ENCODE measurements at places on chromosomes 16 and 17.

GRCh38 chr16:14371778-14372431 is 258.2 kb downstream of the PARN start:
- no peak for DNase-seq

DNA sequence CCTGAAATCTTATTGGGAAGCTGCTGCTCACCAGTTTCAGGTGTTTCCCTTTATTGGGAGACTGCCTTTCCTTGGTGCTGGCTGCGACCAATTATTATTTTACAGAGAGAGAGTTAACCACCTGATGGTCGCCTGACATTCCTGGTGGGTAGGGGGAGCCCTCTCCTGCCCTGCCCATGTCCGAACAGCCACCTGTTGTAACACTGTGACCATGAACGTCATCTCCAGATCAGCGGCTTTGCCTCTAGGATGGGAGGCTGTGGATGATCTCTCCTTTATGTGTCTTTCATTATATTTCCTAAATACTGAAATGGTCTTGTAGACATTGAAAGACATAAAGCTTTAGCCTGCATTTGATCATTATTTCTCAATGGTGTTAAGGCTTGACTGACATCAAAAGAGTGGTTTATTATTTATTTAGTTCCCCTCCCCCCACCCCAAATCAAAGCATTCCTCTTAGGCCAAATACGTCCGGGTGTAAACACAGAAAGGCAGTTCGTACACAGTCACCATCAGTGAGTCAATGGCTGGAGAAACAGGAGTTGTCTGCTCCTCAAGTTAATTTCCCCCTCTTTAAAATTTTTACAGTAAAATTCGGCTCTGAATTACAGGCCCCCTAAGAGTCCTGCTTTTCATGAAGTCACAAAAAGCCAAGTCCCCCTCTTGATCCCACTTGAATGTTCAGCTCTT is 57.8 kb upstream of the CACNG5 start:
- DNase-seq, result no peak

- no peak for DNase-seq
Measured at GRCh38 chr16:65384441-65384840, 262.6 kb upstream of the CDH11 start.

DNA sequence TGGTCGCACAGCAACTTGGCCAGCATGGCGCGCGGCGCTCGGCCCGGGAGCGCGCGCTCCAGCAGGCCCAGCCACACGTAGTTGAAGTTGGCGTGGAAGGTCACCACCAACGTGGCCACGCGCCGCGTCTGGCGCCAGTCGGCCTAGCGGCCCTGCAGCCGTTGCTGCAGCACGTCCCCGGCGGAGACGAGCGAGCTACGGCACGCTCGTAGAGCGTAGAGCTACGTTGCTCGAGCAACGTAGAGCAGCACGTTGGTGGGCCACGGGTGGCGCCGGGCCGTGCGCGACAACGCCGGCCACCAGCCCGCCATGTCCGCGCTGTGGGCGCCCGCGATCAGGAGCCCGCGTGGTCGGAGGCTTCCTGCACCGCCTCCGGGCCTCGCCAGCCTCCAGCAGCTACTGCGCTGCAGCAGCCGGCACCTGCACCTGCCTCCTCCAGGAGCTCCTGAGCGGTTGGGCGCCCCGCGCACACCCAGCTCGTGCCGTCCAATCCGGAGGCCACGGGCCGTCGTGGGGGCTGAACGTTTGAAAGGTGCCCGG is 13.4 kb upstream of the SULT1A1 start:
- DNase-seq, result peak; percentile 75

DNA sequence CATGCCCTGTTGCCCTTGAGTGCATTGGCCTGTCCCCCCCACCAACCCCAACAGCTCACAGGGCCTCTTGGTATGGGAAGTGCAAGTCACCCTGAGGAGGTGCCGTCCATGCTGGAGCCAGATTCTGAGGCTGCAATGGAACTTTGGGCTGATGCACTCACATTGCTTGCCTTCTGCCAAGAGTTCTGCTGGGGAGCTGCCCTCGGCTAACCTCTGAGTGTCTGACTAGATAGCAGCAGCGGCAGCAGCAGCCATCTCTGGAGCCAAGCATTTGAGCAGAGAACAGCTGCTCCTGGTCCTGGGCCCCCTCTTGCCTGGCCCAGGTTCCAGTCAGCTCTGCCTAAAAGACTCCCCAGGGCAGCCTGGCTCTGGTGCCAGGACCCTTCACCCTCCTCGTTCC is 61.5 kb downstream of the GNAO1 start:
- DNase-seq, result no peak

- no peak for DNase-seq
Measured at GRCh38 chr17:962670-963069, 16.9 kb downstream of the NXN start.

DNA sequence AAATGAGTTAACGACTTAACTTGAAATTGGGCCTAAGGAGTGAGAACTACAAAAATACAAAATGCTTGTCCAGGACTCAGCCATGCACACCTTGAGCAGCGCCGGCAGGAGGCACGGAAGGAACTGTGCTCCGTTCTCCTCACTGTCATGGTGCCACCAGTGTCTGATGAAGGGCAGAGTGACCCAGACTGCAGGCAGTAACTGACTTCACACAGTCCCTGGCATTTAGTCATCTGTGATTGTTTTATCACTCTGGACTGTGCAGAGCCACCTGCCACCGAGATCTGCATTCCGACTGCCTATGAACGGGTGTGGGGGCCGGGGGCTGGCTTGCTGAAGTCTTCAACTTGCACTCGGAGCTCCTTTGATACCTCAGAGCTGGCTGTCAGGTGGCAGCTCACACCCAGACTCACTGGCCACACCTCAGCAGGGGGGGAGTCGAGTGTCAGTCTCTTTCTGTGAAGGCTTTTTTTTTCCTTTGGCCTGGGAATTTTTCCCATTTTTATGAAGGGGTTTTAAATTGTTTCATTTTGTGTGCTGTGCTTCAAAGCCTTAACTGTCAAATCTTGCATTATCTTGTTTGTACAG is 20.2 kb upstream of the ENDOV start:
- no peak for DNase-seq

DNA sequence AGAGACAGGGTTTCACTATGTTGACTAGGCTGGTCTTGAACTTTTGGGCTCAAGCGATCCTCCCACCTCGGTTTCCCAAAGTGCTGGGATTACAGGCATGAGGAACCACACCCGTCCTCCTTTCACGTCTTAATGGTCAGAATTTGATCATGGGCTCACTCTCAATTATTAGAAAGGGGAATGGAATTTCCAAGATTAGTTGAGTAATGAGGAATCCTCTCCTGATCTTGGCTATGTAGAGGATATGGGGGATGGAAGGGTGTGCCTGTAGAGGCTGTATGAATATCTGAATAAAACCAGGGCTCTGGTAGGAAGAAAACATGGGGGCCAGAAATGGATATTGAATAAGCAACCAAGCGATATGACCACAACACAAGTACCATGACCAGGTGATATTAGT is 25.9 kb upstream of the SMURF2 start:
- DNase-seq, result no peak

DNA sequence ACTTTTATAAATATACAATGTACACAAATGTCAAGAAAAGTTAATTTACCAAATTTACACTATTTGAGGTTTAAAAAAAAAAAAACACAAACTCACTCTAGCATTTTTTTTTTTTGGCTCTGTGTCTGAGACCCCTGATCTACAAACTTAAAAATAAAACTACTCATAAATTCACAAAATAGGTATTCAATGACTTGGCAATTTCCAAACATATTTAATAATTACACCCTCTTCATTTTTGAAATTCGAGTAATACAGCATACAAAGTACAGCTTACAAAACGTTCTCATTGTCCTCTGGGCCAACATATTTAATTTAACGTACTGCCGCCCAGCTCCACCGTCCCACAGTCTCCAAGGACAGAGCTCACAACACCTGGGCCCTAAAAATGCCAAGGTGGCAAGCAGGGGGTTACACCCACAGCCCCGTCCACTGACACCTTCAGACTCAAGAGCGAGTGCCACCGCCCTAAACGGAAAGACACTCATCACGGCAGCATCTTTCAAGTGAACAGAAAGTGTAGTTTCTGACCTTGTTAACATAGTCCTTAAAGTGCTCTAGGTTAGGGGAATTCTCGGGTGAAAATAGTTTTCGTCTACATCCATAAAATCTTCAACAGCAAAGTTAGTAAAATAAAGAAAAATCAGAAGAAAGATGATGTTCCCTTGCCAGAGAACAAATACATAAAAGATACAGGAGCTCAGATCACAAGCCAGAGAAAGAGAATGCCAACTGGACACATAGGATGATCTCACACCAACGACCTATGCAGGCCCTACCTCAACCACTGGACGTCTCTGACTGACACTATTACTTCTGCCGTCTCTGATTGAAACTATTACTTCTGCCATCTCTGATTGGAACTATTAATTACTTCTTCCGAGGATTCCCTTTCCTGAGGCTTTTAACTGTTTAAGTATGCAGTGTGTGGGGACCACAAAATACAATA is 4.2 kb downstream of the ADCY9 start:
- DNase-seq, result no peak

DNA sequence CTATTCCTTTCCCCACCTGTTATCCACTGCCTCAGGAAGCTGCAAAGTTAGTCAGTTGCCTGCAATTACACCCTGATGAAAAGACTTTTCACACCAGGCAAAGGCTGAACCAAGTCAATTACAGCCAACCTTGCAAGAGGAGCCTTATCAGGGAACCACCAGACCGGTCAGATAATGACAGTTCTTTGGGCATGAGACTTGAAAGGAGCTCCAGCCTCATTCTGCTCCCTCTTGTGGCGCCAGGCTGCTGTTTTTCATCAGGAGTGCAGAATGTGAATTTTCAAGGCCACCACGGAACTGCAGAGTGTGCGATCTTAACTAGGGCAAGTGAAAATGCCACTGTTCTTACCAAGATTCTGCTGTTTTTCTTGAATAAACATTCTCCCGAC is 22.5 kb downstream of the DNAI2 start:
- peak; percentile 62 for DNase-seq

GRCh38 chr16:86355531-86355930 is 154.8 kb upstream of the FOXF1 start:
- no peak for DNase-seq

DNA sequence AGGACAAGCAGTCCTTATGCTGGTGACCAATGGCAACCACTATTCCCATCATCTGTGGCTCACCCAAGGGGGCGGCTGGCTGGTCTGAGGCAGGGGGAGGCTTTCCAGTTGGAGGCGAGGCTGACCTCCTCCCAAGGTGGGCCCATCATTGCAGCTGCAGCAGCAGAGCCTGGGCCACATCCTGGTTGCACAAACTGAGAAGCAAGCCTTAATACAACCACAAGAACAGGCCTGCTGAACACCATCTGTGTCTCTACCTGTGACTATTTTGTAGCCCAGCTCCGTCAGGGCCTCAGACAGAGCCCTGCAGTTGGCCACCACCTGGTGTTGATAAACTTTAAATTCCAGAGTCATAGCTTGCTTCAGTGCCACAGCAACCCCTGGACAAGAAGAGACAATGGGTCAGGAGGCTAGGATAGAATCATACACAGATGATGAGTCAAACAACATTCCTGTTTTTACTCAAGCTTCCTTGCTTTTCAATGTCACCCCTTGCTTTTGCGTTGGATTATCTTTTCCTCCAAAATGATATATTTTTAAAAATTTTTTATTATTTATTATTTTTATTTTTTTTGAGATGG is 17.9 kb downstream of the SMCR8 start:
- DNase-seq, result no peak

GRCh38 chr17:3003296-3004149 is 59.9 kb downstream of the OR1D5 start:
- DNase-seq, result no peak

- peak; percentile 9 for DNase-seq
Measured at GRCh38 chr16:57639172-57639887, 10.9 kb downstream of the ADGRG1 start.

DNA sequence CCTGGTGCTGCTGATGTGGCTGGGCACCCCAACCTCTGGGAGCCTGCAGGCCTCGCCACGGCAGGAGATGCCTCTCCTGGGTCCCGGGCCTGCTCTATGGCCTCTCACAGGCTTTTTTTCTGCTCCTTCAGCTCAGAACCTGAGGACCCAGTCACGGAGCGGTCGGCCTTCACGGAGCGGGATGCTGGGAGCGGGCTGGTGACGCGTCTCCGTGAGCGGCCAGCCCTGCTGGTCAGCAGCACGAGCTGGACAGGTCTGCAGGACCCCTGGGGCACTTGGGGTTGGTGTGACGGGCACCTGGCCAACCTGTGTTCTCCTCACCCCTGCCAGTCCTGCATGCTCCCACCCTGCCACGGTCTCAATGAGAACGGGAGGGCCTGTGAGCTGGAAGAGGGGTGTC is 7.0 kb downstream of the ALG1 start:
- no peak for DNase-seq

DNA sequence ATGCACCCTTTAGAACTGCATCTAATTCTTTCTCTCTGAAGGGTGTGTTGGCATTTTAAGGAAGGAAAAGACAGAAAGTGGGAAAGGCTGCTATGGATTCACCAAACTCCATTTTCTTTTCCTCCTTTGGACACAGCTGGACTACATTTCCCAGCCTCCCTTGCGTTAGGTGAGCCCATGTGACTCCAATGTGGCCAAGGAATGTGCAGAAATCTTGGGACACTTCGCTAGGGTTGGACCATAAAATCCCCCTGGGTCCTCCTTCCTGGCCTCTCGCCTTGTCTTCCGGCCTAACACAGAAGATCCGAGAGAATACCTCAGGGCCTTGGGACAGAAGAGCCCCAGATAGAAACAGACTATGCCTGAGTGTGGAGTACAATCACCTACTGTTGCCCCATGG is 56.3 kb downstream of the ABCC12 start:
- no peak for DNase-seq

DNA sequence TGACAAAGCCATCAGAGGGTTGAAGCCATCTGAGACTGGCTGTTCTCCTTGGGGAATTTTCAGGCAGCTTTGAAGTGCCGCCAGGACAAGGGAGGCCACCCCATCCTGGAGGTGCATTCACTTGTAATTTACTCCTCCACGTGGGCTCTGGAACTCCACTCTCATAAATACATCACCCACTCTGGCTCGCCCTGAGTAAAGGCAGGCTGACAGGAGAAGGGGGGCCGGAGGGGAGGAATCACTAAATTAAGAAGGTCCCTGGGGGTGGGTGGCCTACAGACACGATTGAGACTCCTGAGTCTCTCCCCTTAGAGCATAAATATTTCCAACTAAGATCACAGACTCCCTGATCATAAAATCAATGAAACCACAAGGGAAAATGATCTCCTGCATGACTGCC is 56.3 kb upstream of the HNF1B start:
- DNase-seq, result no peak

DNA sequence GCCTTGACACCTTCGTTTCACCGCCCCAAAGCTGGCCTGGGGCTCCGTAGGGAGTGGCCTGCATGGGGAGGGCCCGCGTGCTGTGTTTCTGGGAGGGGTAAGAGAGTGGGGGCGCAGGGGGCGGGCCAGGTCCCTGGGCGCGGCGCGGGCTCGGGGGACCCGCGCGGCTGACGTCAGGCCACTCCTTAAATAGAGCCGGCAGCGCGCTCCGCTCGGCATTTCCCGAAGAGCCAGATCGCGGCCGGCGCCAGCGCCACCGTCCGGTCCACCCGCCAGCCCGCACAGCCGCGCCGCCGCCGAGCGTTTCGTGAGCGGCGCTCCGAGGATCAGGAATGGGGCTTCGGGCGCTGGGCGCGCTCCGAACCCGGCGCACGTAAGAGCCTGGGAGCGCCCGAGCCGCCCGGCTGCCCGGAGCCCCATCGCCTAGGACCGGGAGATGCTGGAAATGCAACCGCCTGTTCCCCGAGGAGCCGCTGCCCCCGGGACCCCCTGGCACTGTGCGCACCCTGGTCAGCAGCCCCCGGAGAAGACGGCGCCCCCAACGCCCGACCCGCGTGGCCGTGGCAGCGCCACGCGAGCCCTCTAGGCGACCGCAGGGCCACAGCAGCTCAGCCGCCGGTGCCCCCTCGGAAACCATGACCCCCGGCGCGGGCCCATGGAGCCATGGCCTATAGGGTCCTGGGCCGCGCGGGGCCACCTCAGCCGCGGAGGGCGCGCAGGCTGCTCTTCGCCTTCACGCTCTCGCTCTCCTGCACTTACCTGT is at the start of gene HS3ST2:
Gene HS3ST2 (plus strand): TSS at position 215 of the 763 bp plus-strand sequence. CDS start 449 bp downstream, at position 664.
- DNase-seq, result no peak

Data from CD4-positive, alpha-beta T cell treated with Interleukin-17A for 4 hours (primary cell).